ENCODE measurements at places on chromosomes 16 and 17.

- DNase-seq: no peak
Observed at GRCh38 chr17:47800686-47801085, 20.9 kb downstream of the OSBPL7 start.

DNA sequence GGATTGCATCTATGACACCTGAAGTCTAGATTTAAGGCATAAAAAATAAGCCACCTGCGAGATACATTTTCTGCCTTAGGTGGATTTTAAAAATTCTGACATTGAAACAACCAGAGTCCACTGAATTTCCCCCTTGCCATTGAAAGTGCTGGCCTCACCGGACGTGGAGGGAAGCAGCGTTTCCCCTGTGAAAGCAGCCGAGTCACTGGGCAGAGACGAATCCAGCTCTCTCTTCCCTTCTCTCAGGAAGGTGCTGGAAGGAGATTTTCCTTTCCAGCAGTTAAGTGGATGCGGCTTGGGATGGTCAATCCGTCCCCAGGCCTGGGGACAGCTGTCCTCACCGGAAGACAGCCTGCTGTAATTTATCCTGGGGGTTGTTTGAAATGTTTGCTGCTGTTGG lies 270.9 kb upstream of the FOXF1 start:
- no peak for DNase-seq

GRCh38 chr17:1976000-1976682 lies 49.0 kb downstream of the RTN4RL1 start:
- DNase-seq: no peak

- DNase-seq: no peak
Observed at GRCh38 chr16:84029297-84030047, 13.1 kb downstream of the SLC38A8 start.

DNA sequence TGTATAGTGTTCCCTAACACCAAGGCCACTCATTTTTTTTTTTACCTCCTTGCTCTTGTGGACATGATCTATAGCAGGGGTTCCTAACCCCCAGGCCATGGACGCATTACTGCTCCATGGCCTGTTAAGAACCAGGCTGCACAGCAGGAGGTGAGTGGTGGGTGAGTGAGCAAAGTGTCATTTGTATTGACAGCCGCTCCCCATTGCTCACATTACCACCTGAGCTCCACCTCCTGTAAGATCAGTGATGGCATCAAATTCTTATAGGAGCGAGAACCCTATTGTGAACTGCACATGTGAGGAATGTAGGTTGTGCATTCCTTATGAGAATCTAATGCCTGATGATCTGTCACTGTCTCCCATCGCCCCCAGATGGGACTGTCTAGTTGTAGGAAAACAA lies 342.0 kb downstream of the SOX9 start:
- DNase-seq: no peak

- DNase-seq: no peak
Observed at GRCh38 chr17:61168506-61168905, 231.1 kb upstream of the TBX2 start.

DNA sequence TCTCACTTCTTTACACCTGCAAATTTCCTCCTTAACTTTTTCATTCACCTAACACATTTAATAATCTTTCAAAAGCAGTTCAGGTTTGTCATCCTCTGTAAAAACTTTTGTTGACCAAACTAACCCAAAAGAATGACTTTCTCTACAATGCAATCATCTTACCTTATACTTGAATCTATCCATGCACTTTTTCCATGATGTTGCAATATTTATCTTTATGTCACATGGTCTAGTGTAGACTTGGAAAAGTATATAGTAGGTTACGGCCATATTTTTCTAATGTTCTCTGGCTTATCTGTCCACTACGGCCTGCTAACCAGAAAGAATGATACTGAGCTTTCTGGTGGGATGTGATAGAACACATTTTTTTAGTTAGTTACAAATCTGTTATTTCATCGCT lies 431.0 kb upstream of the SOX9 start:
- no peak for DNase-seq

GRCh38 chr17:74045608-74046280 lies 157.7 kb upstream of the RPL38 start:
- DNase-seq: no peak

DNA sequence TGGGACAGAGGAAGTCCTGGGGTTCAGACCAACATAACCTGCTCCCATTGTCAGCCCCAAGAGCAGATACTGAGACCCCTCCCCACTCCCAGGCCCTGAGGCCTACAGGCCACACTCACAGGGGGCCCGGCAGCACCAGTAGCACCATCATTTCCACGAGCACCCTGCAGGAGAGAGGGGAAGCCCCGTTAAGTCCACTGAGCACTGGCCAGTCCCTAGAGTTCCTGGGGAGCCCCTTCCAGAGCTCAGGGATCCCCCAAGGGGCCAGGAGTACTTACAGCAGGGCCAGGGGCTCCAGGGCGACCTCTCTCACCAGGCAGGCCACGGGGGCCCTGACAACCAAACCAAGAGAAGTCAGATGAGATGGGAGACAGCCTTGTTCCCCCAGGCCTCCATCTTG lies 5.4 kb downstream of the COL1A1 start:
- no peak for DNase-seq

- DNase-seq: no peak
Observed at GRCh38 chr17:48528936-48529682, 1.7 kb downstream of the HOXB1 start.

GRCh38 chr16:64773184-64773583 lies 348.7 kb downstream of the CDH11 start:
- no peak for DNase-seq

DNA sequence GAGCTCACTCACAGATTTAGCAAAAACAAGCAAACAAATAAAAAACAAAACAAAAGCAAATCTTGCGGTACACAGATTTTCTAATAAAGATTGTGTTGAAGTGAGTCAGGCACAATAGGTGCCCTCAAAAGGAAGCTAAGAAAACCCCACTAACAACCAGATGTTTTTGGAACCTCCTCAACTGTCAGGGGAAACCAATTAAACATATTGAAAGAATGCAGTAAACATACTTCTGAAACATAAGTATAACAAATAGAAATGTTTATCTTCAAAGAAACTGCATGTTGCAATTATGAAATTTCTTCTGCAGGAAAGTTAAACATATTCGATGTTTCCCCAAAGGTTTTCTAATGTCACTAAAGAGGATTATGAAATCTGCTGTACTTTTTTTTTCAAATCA lies 110.5 kb upstream of the CORO6 start:
- no peak for DNase-seq

Data from stimulated activated CD4-positive, alpha-beta T cell treated with anti-CD3 and anti-CD28 coated beads, TNF-alpha, amount 100 ng/mL, for 4 hours (primary cell).